ENCODE measurements at places on chromosomes 3 and 15.

GRCh38 chr15:84715441-84716035, 401 bp downstream of the SEC11A start:
- no peak for DNase-seq

DNA sequence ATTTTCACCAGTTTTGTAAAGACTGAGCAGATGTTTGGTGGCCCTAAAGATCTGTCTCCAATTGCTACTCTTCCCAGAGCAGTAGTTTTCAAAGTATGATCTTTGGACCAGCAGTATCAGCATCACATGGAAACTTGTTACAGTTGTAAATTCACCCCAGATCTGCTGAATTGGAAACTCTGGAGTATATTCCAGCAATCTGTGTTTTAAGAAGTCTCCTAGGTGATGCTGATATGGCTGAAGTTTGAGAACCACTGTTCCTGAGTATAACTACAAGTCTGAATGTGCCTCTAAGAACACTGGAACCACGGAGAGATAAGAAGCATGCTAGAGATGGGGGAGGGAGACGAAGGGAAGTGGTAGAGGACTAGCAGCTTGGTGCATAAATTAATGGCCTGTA, 45.7 kb downstream of the NUDT16 start:
- no peak for DNase-seq

- DNase-seq: no peak
These were observed 21.1 kb upstream of the IP6K2 start for GRCh38 chr3:48738144-48738536.

DNA sequence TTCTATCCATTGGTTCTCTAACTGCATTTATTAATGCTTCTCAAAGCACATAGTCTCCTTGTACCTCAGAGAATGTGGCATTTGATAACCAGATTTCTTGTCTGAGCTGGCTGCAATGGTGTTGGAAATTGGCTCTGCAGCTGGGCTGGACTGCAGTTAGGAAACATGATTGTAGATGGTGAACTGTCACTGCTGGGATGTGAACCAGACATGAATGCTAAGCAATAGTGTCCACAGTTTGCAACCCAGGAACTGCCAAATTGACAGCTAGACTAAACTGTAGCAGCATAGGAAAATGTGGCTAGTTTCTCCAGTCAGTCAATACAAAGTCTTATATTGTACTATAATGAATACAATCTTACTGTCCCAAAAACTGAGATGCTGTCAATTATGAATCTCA, 656.6 kb upstream of the GOLIM4 start:
- DNase-seq: no peak

GRCh38 chr3:193946945-193947344, 189.0 kb upstream of the HES1 start:
- DNase-seq: no peak

- DNase-seq: no peak
These were observed 36.7 kb downstream of the EPHA3 start for GRCh38 chr3:89144080-89144479.

DNA sequence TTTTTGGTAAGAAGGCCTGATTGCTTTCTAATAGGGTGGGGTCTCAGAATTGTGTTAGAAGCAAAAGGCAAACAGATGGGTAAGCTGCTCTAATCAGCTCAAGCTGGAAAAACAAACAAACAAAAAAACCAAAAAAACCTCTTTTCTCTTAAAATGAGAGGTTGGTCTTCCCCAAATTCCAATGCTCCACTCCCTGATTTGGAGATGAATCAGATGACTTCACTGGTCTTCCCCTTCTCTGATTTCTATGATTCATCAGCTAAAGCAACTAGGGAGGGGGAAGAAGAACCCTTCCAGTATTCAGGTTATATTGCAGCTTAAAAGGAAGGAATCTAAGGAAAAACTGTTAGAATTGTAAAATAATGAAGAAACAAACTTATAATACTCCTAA, 9.6 kb upstream of the ANXA2 start:
- DNase-seq: peak; percentile 68

DNA sequence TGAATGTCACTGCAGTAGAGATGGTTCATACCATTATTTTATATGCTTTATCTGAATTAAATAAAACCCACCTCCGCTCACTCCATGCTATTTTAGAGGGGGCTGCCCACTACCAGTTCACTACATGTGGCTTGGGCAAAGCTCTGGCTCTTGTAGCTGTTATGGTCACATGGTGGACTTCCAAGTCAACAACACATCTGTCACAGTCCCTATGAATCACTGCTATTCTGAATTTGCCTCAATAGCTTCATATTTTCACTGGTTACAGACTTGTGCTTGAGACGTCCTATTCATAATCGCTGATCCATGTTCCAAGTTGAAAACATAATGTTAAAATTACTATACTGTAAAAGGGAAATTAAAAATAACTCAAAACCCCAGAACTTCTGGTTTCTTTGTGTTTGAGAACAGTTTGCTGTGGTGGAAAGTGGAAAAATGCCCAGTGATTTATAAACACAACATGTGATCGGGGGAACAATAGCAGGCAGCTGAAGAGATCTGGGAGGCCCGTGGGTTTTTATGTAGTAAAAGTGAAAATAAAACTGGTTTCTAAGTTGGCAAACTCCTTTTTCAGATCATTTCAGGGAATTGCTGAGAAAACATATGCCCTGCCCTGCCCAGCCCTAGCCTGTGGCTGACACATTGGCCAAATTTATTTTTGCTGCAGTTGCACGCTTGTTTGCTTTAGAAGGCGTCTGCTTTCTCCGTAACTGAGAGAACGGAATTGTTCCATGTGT, 128.8 kb upstream of the PRR23C start:
- peak; percentile 17 for DNase-seq

- DNase-seq: no peak
These were observed 20.6 kb downstream of the EEFSEC start for GRCh38 chr3:128173849-128174248.

GRCh38 chr3:71584394-71585011, 975 bp upstream of the FOXP1 start:
- DNase-seq: no peak

GRCh38 chr3:144463911-144464310, 492.3 kb downstream of the DIPK2A start:
- DNase-seq: no peak

GRCh38 chr3:147758771-147759170, 349.6 kb downstream of the ZIC1 start:
- peak; percentile 46 for DNase-seq

DNA sequence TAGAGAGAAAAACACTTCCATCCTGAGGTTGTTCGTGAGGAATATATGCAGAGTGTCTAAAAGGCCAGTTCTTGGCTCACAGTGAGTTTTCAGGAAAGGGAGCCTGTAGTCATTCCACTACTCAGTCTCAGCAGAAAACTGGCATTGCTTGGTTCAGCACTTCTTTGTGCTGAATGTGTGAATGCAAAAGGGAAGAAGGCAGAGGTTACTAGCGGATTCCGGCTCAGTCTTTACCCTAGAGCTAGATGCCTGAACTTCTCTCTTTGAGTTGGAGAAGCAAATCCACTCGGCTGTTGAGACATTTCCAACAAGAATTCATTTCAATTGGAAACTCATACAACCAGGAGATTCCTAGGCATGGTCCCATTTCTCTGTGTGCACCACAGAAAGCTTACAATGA, 23.1 kb upstream of the FRMD4B start:
- DNase-seq: no peak

DNA sequence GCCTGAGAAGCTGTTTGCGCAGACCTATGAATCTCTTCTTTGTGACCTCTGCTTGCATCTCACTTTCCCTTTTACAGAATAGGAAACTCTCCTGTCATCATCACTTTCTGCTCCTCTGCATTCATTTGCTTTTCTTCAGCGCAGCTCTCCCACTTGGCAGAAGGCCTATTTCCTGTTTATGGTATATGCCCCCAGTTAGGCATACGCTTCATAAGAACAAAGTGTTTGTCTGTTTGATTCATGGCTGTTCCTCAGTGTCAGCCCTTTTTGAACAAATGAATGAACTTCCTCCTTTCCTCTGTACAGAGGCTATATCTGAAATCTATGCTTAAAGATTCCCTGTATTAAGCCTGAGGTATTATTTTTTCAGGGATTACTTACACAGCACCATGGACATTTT, 1216.9 kb upstream of the GBE1 start:
- no peak for DNase-seq

GRCh38 chr3:165434516-165434915, 238.3 kb upstream of the SLITRK3 start:
- DNase-seq: no peak

DNA sequence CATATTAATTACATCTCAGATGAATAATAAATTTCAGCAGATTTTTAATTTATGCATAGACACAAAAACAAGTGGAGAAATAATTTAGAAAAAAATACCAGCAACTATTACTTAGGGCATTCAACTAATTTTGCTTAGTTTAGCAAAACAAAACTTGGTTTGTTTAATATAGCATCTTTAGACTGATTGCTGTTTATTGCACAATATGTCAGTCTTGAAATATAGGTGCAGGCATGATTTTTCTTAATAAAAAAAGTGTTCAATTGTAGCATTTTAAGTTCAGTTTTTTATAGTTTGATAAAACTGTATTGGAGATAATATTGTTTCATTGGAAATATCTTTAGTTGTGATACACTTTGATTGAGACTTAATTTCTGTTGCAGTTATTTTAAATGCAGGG, 161.2 kb upstream of the KCNH8 start:
- no peak for DNase-seq

DNA sequence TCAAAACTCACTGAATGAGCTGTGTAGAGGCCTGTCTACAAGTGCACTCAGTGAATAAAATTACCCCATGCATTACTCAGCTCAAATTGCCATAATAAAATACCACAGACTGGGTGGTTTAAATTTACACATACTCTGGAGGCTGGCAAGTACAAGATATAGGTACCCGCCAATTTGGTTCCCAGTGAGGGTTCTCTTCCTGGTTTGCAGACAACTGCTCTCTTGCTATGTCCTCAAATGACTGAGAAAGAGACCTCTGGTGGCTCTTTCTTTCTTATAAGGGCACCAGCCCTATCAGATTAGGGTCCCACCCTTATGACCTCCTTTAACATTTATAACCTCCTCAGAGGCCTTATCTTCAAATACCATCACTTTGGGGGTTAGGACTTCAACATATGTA, 237.0 kb downstream of the CPNE4 start:
- DNase-seq: no peak

GRCh38 chr15:66503780-66504562, 684 bp downstream of the RPL4 start:
- no peak for DNase-seq

DNA sequence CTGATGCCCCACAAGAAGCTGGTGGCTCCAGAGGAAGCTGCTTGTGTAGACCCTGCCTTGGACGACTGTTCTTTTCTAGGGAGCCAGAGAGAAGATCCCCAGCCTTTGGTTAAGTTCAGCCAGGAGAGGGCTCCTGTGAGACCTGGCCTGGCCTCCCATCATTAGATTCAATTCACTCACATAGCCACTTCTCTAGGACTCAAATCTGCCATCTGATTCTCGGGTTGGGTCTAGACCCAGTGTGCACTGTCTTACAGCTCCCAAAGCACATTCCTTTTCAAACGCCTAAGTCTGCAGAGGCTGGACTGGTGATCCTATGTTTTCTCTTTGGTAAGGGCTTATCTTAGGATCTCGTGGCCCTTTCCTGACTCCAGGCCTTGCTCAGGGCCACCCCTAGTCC, 81.7 kb upstream of the NPHP3 start:
- DNase-seq: no peak

- no peak for DNase-seq
These were observed 62.9 kb downstream of the RPLP1 start for GRCh38 chr15:69515508-69515907.

GRCh38 chr3:60579734-60580133, 671.5 kb downstream of the FHIT start:
- peak; percentile 67 for DNase-seq

DNA sequence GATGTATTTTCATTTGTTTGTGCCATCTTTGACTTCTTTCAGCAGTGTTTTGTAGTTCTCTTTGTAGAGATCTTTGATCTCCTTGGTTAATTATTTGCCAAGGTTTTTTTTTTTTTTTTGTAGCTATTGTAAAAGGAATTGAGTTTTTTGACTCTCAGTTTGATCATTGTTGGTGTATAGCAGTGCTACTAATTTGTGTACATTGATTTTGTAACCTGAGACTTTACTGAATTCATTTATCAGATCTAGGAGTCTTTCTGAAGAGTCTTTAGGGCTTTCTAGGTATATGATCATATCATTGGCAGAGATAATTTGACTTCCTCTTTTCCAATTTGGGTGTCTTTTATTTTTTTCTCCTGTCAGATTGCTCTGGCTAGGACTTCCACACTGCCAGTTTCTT, 42.2 kb upstream of the POMGNT2 start:
- no peak for DNase-seq

DNA sequence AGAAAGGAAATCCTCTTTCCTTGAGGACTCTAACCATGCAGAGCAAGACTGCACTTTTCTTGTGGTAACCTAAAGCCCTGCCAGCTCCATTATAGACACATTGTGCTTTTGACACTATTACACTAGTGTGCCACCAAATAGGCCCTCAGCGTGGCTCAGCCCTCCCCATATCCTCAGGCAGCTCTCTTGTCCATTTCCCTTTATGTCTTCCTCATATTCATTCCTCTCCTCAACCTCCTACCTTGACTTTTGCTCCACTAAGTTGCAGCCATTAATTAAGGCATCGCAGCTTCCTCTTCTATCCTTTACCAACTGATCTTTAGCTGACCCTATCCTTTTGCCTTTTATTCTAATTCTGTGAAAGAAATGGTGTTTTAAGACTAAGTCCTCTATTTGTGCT, 3.7 kb downstream of the ATG7 start:
- no peak for DNase-seq

DNA sequence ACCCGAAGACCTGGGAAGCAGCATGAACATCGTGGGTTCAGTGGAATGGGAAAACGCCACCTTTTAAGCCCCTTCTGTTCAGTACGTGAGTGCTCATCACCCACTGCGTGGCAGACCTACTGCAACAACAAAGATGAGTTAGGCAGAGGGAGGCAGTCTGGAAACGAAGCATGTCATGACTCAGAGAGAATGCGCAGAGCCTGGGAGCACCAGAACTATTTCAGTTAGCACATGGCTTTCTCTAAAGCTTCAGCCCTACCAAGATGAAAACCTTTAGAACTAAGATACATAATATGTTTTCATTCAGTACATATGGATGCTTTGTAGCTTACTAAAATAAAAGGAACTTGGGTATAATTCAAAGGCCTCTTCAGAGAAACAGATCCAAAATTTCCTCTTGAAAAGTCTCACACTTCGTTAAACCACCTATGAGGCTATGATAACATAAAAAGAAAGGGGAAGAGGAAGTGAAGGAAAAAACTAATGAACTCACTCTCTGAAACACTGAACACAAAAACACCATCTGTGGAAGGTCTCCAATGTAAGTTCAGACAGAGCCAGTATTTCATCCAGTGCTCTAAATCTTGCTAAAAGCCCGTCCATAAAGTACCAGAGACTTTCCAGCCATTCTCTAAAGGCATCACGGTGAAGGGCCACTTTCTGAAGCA, 140.1 kb downstream of the OCA2 start:
- no peak for DNase-seq

DNA sequence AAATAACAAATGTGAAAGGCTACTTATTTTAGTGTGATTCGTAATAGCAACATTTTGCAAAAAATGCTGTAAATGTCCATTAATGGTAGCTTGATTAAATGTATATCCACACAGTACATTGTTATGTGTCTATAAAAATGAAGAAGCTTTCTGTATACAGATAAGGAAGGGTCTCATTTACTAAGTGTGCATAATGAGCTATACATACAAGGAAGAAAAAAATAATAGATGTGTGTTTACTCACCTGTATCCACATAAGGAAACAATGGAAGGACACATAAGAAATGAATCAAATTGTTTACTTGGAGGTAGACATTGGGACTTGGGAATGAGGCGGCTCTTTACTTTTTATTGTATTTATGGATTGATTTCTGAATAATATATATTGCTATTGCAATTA, 34.9 kb downstream of the MED12L start:
- no peak for DNase-seq
